ENCODE measurements at places on chromosomes 12 and 14.

DNA sequence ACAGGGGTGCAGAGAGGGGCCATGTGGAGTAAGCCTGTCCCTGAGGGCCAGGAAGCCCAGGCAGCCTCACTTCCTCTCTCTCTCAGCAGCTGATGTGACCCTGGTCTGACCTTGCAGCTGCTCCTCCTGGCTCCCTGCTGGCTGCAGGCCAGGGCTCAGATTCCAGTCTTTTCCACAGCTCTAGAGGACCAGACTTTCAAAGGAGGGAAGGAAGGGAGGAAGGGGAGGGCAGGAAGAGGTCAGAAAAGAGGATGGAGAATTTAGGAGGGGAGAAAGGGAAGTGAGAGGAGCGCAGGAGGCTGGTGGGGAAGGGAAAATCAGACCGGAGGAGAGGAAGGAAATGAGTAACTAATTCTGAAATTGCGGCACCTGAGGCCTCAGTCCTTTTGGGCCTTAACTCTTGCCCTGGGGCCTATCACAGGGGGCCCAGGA is 40.9 kb upstream of the VASH1 start:
- DNase-seq = no peak

DNA sequence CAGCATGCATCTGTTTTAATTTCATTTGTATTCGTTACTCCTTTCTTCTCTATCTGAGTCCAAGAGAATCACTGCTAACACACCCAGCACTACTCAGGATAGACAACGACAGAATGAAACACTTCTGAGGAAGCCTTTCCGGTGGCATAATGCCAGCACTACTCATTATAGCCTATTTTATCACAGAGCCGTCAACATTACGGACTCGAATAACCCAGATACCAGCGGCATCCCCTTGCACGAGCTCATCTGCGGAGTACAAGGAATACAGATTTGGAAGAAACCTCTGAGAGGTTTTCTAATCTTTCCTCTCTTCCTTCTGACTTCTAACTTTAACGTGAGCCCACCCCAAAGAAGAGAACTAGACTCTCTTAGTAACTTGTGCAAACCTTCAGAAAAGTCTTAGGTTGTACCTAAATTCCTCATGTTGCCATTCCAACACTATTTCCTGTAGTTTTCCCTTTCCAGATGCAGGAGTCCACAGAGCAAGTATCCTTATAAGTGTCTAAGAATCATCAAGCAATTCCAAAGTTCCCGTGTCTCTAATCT is 248.1 kb downstream of the APAF1 start:
- DNase-seq = no peak

DNA sequence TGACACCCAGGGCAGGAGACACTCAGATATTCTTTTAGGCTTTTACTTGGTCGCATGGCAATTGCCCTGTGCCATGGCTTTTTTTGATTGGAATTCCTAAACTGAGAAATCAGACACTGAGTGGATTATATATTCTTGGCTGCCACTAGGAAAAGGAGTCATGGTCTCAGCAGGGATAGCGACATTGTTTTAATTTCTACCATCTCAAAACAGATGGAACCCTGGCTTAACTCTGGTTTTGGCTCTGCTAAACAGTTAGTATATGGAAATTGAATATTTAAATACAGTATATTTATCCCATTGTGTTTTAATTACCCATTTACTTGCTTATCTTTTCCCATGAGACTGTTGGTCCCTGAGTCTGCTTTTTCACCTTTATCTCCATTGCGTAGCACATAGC is 84.0 kb downstream of the DACT1 start:
- no peak for DNase-seq

GRCh38 chr12:111437816-111438454 is 32.2 kb downstream of the SH2B3 start:
- peak; percentile 92 for DNase-seq

DNA sequence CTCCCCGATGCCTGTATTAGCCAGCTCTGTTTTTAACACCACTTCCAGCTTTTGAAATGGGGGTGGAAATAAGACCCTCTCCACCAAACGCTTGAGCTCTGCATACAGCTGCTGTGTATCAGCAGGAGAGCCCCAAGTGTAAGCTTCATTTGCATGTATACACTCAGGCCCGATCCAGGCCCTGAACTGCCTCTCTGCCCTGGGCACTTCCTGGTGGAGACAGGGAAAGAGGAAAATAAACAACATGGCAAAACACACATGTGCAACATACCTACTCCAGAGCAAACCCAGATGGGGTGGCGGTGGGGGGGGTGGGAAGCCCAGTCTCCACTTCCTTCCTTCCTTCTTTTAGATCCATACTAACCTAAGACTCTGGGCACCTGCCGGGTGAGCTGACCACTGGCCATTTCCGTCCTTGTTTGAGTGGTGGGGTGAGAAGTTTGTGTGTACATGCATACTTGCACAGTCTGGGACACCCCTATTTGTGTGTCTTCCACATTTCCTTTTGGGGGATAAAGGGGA is 55.3 kb downstream of the RBM19 start:
- no peak for DNase-seq

DNA sequence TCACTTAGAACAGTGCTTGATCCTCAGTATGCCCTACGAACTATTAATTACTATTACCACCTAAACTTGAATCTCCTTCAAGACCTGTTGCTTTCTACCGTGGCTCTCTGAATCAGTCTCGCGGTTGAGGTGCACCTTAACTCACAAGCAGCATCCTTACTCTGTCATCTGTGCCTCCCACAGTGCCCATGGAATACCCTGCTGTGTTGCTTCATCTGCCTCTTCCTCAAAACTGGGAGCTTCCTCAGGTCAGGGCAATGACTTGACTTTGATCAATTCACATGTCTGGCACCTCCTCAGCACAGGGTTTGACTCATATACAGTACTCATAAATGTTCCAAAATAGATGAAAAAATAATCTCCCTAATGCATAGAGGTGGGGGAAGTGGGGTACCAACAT is 305.9 kb downstream of the NUAK1 start:
- no peak for DNase-seq

DNA sequence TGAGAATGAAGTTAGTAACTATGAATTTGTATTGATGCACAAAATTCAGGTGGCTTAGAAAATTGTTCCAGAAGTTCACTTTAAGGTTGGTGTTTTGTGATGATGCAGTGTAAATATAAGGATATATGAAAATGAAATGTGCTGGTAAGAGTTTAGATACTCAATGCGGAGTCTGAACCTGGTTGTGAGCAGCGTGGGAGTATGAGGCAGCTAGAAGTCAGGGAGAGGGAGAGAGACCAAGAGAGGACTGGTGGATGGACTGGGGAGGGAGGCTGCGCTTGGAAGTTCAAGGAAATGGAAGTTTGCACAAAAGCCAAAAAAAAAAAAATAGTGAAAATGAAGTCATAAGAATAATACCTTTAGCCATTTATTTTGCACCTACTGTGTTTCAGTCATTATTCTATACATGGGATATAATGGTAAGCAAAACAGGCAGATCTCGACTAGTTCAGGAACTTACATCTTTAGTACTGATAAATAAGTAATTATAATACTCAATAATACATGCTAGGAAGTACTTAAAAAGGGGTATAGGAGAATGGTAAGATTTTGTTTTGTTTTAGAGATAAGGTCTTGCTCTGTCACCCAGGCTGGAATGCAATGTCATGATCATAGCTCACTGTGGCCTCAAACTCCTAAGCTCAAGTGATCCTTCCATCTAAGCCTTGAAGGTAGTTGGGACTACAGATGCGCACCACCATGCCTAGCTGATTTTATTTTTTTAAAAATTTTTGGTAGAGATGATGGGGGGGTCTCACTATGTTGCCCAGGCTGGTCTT is 10.0 kb upstream of the RAB21 start:
- DNase-seq = no peak

- DNase-seq = peak; percentile 29
Measured at GRCh38 chr12:59780605-59781135, 184.8 kb downstream of the SLC16A7 start.

GRCh38 chr14:102941419-102942011 is 19.1 kb downstream of the AMN start:
- DNase-seq = peak; percentile 27

GRCh38 chr12:5783289-5783920 is 161.7 kb downstream of the ANO2 start:
- DNase-seq = no peak

DNA sequence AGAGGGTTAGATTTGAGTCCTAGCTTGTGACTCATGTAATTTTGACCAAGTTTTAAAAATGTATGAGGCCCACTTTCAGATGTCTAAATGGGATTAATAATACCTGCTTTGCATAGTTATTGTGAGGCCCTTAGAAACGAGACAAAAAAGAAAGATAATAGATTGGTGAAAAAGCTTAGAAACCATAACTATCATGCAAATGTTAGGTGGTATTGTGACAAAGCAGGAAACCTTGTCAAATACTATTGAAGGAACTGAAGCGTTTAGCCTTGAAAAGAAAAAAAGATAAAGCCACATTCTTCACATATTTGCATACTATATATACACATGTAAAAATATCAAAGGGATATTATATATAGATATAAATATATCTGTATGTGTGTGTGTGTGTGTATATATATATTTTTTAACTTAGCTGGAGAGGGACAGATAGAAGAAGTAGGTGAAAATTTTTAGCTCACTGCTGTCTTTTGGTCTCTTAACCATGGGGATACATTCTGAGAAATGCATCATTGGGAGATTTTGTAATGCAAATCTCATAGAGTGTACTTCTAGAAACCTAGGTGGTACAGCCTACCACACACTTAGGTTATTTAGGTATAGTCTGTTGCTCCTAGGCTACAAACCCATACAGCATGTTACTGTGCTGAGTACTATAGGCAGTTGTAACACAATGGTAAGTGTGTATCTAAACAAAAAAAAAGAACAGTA is 270.3 kb downstream of the CCDC91 start:
- no peak for DNase-seq

- no peak for DNase-seq
Measured at GRCh38 chr12:84313323-84313675, 599.3 kb downstream of the SLC6A15 start.

DNA sequence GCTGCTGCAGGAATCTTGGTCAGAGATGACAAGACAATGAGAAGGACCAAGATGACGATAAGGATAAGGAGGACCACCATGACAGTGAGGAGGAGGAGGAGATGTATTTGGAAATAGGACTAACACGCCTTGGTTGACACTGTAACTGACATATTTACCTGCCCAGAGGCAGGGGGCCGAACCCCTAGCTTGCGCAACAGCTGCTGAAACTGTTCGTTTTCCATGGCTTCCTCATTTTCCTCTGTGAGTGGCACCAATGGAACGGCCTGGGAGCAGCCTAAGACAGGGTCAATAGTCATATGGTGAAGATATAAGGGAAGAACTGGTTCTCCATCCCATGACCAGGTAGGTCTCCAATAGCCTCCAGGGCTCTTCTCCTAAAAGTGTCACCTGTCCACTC is 28.8 kb downstream of the TIMELESS start:
- no peak for DNase-seq

DNA sequence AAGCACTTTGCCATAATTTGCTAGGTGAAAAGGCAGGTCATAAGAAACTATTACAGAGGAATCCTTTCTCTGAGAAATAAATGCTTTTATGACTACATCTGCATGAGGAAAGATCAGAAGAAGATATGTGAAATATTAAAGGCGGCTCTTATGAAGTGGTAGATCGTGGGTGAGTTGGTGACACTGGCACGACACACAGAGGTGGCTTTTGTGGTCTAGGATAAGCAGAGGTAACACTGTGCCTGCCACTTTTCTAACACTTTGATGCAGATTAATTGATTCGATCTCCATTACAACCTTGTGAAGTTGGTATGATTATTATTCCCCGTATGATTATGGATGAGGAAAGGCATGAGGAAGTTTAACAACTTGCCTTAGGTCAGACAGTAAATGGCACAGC is 60.0 kb upstream of the ELK3 start:
- no peak for DNase-seq

- peak; percentile 53 for DNase-seq
Measured at GRCh38 chr12:51392556-51393237, 1.5 kb upstream of the GALNT6 start.

DNA sequence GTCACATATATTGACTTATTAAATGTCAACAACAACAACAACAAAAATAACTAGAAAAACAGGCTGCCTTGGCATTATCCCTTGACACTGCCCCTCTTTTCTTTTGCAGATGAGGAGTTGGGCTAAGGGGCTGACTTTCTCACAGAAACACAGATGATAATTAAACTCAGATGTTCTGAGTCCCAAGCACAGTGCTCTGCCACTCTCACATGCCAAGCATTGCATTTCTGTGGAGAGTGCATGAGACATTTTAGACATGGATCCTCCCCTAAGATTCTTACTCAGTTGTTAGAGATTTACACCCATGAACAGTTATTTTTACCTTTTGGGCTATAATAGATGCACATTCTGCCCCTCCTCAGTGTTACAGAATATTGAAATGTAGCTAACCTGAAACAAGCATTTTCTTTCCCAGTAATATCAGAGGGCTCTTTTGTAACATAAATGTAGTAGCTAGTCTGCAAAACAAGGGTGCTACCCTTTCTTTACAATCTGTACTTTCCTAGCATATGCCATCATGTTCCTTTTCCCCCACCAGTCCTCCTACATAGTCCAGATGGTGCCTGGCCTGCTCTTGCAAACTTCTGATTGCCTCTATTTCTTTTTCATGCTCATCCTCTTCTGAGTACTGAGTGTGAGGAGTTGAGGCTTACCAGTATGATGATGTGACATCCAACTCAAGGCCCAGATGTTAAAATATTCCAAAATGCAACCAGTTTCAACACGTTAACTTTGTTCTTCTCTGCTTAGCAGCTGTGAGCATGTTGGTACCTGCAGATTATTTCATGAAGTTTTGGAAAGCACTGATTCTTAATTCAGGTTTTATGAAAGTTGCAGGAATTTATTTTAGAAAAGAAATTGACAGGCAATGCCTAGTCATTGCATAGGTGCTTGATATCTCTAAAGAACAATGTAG is 125.0 kb upstream of the ATP2B1 start:
- no peak for DNase-seq

- DNase-seq = no peak
Measured at GRCh38 chr12:42936991-42937390, 347.4 kb upstream of the PRICKLE1 start.

DNA sequence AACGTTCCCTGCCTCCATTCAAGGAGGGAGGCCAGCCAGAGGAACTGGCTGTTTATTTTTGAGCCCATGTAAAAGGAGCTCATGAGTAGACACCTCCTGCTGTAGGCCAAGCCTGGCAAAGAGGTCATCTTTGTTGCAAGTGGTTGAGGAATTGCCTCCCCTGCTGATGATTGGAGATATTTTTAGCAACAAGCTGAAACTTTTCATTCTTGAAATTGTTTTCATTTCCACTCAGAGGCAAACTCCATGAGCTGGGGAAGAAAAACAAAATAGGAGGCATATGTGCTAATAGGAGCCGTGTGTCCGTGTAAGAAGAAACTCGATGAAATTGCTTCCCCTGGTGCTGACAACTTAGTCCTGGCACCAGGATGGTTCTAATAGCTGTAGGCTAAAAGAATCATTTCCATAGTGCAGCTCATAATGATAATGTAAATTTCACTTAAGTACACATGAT is 440.1 kb upstream of the FAR2 start:
- DNase-seq = no peak

- no peak for DNase-seq
Measured at GRCh38 chr12:75658901-75659823, 147.8 kb upstream of the KRR1 start.

Data from hematopoietic multipotent progenitor cell treated with erythropoietin and hydrocortisone succinate and interleukin-3 and kit ligand, for 8 days (in vitro differentiated cells).